NCI-H1048 (cell line): ENCODE measurements at places on chromosomes 5 and 9.

DNA sequence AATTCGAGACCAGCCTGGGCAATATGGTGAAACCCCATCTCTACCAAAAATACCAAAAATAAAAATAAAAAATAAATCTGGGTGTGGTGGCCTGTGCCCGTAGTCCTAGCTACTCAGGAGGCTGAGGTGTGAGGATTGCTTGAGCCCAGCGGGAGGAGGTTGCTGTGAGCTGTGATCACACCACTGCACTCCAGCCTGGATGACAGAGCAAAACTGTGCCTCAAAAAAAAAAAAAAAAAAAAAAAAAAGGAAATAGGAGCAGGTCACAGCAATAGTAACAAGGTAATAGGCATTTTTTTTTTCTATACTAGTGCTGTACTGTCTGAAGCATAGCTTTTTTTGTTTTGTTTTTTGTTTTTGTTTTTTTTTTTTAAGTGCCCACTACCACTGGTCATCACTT is 5.8 kb downstream of the LRRC70 start:
- DNase-seq = no peak

- no peak for DNase-seq
Measured at GRCh38 chr9:112404508-112404932, 24.6 kb downstream of the HSDL2 start.

GRCh38 chr5:22050931-22051330 is 802.2 kb downstream of the CDH12 start:
- DNase-seq = no peak

DNA sequence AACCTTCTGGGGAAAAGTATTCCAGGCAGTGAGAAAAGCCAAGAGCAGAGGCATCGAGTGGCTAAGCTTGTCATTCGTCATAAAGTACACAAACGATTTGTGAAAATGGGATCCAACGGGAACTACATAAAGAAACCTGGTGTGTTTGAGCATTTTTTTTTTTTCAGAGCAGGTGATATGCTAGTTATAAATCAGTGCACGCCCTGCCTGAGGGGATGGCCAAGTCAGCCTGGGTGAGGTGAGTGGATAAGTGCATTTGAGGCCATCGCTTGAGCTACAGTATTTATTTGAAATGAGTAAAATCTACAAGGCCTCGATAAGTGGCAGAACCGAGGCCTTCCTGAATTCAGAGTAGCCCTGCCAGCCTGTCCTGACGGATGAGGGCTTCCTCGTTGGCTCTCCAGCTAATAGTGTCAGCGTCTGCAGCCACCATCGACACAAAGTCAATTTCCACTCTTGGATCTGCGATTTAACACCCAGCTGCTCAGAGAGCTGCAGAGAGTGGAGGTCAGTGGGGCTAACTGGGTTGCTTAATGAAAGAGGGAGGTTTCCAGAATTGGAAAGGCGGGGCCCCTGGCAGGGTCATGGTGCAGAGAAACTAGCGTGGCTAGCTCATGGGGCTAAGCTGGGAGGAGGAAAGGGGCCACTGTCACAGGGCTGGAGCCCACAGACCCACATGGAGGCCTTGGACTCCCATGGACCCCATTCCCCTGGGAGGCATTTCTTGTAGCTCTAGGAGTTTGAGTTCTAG is 27.3 kb downstream of the PPARGC1B start:
- DNase-seq = no peak

GRCh38 chr9:89425921-89426383 is 72.0 kb downstream of the SEMA4D start:
- no peak for DNase-seq

DNA sequence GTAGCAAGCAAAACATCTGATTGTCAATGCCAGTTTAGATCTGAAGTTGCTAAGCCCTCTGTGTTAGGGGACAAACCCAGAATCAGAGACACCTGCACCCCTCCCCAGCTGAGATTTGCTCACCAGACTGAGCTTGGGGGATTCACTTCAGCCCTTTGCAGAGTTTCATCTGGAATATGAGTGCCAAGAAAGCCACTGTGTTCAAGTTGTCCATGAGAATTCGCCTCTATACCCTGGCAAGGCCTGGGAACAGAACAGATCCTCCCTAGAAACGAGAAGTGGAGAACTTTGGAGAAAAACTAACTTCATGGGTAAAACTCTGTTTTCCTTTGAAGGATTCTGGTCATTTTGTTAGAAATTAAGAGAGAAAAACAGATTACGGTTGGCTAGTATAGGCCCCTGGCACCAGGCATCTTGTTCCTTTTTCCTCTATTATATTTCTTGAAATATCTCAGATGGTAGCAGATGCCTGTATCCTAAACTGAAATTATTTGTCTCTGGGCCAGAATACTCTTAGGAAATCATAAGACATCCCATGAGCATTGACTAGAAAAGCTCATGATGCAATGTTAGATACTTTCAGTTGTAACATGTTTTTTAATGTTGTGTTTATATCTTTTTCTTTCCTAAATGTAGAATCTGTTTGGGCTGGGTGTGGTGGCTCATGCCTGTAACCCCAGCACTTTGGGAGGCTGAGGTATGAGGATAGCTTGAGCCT is 64.4 kb downstream of the SNX18 start:
- DNase-seq = no peak

DNA sequence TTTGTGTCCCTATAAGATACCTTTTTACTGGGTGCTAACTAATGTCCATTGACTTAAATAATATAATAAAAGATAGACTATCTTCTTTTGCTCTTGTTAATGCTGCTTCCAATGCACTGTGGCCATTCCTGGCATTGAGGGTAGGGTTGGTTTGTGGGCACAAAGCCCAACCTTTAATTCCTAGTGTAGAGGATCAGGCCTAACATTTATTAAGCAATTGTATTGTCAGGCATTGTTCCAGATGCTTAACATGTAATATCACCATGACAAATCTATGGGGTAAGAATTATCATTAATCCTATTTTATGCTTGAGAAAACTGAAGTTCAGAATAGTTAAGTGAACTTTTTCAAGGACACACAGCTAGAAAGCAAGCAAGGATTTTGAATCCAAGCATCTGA is 60.4 kb upstream of the GPBP1 start:
- no peak for DNase-seq
